Stimulated activated CD8-positive, alpha-beta memory T cell treated with anti-CD3 and anti-CD28 coated beads, Interleukin-4, amount 100 ng/mL, for 1 hour (primary cell): ENCODE measurements at places on chromosomes 4 and X.

GRCh38 chrX:128052303-128052702, at the start of gene ACTRT1:
TSS of gene ACTRT1 (minus strand) at chrX:128052403. CDS start at chrX:128052206, 197 bp downstream.
- no peak for DNase-seq

- no peak for DNase-seq
These were observed 58.9 kb downstream of the RELL1 start for GRCh38 chr4:37627263-37627662.

GRCh38 chr4:149784018-149784417, 31.6 kb downstream of the IQCM start:
- no peak for DNase-seq

DNA sequence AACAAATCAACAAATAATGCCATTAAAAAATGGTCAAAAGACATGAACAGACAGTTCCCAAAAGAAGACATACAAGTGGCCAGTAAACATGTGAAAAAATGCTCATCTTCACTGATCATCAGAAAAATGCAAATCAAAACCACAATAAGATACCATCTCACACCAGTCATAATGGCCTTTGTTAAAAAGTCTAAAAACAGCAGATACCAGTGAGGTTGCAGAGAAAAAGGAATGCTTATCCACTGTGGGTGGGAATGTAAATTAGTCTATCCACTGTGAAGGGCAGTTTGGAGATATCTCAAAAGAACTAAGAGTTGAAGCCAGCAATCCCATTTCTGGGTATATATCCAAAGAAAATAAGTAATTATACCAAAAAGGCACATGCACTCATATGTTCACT, 668.1 kb upstream of the CPEB2 start:
- DNase-seq = no peak

DNA sequence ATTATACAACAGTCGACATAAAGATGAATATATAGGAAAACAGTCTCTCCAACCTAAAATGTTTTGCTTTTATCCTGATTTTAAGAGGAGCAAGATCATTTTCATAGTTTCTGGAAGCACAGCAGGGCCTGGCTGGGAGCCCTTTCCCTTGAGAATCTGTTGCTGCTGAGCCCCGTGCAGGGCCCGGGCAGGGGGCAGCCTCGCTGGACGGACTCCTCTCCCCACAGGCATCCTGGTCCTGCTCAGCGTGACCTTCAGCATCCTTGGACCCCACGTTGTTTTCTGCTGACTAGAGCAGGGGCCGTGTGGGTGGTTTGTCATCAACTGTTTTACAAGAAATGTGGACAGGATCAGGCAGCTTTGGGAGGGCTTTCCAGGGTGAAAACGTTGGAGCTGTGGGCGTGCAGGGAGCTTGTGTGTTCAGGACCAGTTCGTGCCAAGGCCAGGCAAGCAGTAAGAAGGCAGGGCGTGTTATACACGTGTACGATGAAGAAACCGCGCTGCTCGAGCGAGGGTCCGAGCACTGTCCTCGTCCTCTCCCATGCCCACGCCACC, 25.0 kb downstream of the CPZ start:
- DNase-seq = no peak

GRCh38 chr4:87853108-87853507, 20.3 kb downstream of the MEPE start:
- no peak for DNase-seq

GRCh38 chr4:33606951-33607350, 2637.4 kb downstream of the ARAP2 start:
- no peak for DNase-seq
